ENCODE measurements at places on chromosomes 16 and 17. TPM values are rescaled to one million over a fixed set of nuclear protein-coding genes. Genes with fewer than 3 reads are reported as not detected.

SLC52A1 gene
- total RNA-seq, result not detected

SDF2 gene
- total RNA-seq, result 37.2 TPM

CACNA1H gene
- total RNA-seq, result 0.35 TPM

ZNF48 gene
- total RNA-seq, result 10.2 TPM

TBC1D3 gene
- not detected for total RNA-seq

DNA sequence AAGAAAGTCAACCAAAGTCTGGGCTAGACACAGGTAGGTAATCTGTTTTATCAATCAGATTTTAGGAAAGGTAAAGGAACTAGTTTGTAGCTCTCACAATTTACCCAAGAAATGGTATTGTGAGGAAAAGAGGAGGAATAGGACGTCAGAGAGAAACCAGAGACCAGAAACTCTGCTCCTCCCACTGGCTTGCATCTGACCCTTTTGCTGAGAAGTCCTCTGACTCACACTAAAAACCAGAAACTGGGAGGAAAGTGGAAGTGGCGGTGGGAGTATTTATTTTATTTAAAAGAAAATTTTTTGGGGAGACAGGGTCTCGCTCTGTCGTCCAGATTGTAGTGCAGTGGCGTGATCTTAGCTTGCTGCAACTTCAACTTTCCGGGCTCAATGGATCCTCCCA lies 38.0 kb upstream of the MNT start:
- H3K4me3 ChIP-seq, result no peak overlapping the region
- no peaks in the 10 kb centered on the region for H3K27me3 ChIP-seq
- H3K4me1 ChIP-seq, result no peaks in the 10 kb centered on the region
- peaks cover 33% of the 10 kb centered on the region for H3K36me3 ChIP-seq
- no peak for DNase-seq

DNA sequence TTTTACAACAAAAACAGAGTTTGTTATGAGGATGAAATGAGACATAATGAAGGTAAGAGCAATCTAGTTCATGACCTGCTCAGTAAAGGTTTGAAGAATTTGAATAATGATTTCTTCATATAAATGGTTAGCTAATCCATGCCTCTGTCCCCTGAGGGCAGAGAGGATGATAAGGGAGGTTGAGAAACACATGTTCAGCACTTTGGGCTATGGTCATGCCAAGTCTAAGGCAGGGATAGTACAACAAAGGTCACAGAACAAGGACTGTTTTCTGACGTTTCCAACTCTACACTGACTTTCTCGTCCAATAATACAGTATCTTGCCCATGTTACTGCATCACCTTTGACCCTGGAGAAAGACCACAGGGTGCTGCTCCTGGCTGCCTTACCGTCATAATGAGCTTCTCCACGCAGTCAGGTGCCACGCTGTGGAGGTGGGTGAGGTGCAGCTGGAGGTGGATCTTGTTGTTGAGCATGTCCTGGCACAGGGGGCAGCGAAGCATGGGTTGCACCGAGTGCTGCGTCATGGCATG lies 236.7 kb downstream of the ZFHX3 start:
- H3K36me3 ChIP-seq, result no peaks in the 10 kb centered on the region
- H3K4me1 ChIP-seq, result no peaks in the 10 kb centered on the region
- no peak overlapping the region for H3K4me3 ChIP-seq
- DNase-seq, result no peak
- H3K27ac ChIP-seq, result no peak overlapping the region

DNA sequence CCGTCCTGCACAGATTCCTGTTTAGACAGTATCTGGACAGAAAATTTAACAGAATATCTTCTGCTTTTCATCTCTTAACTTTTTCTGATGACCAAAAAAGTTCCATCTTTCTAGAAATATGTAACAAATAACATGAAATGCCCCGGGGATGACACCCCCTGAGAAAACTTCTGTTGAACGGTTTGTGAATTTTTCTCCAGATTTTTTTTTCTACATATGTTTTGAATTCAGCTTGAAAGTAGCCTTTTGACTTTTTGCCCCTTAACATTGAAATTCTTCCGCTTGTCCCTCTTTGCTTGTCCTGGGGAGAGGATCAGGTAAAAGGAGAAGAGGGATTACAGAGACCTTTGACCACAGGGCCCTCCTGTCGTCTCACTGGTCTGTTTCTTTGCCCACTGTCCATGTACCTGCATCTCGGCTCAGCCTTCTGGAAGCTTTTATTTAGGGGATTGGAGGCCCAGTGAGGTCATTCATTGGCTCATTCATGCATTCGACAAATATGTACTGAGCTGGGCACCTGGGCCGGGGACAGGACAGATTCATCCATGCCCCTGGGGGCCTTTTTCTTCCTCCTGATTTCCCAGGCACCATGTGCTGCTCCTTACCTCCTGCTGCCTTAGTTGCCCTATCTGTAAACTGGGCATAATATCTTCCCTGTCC lies 19.6 kb upstream of the CPNE2 start:
- peak overlapping the region; percentile 65 for H3K27ac ChIP-seq
- H3K36me3 ChIP-seq, result peaks cover 27% of the 10 kb centered on the region
- DNase-seq, result no peak
- H3K27me3 ChIP-seq, result no peaks in the 10 kb centered on the region
- H3K4me3 ChIP-seq, result no peak overlapping the region

- H3K27ac ChIP-seq, result peak overlapping the region; percentile 90
- H3K4me3 ChIP-seq, result peak overlapping the region; percentile 81
Measured at GRCh38 chr17:31309556-31309955, 4.3 kb downstream of the EVI2B start.

DNA sequence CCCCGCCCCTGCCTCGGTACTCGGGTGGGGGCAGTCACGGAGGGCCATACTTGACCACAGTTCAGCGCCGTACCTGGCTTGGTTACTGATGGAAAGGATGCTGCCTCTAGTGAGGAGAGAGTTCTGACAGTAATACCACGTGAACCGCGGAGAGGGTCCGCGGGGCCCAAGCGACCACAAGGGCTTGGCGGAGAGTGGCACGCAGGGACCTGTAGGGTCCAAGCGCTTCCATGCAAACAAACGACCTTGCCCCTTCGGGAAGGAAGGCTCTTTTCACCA lies 9.2 kb downstream of the KDM6B start:
- DNase-seq, result no peak
- peaks cover 56% of the 10 kb centered on the region for H3K4me1 ChIP-seq
- peaks cover 18% of the 10 kb centered on the region for H3K36me3 ChIP-seq
- H3K27ac ChIP-seq, result peak overlapping the region; percentile 98
- peak overlapping the region; percentile 97 for H3K4me3 ChIP-seq

DNA sequence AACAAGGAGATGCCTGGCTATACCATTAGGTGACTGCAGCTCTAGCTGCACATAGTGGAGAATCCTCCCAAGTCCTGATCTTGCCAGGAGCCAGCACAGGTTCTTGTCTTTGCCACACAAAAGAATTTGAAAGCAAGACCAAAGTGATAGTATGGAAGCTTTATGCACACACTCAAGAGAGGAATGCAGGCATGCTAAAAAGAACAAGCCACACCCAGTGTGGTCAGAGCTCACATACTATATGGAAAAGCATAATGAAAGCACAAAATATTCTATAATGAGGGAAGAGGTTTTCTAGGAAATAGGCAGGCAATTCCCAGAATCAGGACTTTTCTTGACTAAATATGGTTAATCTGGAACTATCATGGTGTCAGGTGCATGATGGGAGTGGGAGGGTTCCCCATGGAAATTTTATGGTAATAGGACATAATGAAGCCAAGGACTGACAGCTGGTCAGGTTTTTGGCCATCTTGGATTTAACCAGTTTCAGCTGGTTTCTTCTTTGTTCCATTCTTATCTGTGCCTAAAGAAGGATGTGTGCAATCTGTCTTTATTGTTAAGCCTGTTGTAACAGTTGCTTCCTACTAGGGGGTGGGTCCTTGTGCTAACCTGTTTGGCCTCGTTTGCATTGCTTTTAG lies 171.6 kb downstream of the ZNF18 start:
- H3K4me1 ChIP-seq, result no peaks in the 10 kb centered on the region
- no peaks in the 10 kb centered on the region for H3K27me3 ChIP-seq
- no peaks in the 10 kb centered on the region for H3K36me3 ChIP-seq
- H3K27ac ChIP-seq, result no peak overlapping the region
- no peak overlapping the region for H3K4me3 ChIP-seq

- no peak for DNase-seq
- no peak overlapping the region for H3K4me3 ChIP-seq
Measured at GRCh38 chr16:49359591-49359990, 14.0 kb upstream of the C16orf78 start.

DNA sequence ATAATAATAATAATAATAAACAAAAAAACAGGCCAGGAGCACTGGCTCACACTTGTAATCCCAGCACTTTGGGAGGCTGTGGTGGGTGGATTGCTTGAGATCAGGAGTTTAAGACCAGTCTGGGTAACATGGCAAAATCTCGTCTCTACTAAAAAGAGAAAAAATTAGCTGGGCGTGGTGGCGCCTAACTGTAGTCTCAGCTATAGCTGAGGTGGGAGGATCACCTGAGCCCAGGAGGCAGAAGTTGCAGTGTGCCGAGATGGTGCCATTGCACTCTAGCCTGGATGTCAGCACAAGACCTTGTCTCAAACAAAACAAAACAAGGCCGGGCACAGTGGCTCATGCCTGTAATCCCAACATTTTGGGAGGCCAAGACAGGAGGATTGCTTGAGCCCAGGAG lies 18.7 kb upstream of the ATP6V0C start:
- peaks cover 4% of the 10 kb centered on the region for H3K36me3 ChIP-seq
- H3K27me3 ChIP-seq, result no peaks in the 10 kb centered on the region
- DNase-seq, result no peak
- H3K27ac ChIP-seq, result no peak overlapping the region
- H3K4me3 ChIP-seq, result no peak overlapping the region
- H3K4me1 ChIP-seq, result no peaks in the 10 kb centered on the region

DNA sequence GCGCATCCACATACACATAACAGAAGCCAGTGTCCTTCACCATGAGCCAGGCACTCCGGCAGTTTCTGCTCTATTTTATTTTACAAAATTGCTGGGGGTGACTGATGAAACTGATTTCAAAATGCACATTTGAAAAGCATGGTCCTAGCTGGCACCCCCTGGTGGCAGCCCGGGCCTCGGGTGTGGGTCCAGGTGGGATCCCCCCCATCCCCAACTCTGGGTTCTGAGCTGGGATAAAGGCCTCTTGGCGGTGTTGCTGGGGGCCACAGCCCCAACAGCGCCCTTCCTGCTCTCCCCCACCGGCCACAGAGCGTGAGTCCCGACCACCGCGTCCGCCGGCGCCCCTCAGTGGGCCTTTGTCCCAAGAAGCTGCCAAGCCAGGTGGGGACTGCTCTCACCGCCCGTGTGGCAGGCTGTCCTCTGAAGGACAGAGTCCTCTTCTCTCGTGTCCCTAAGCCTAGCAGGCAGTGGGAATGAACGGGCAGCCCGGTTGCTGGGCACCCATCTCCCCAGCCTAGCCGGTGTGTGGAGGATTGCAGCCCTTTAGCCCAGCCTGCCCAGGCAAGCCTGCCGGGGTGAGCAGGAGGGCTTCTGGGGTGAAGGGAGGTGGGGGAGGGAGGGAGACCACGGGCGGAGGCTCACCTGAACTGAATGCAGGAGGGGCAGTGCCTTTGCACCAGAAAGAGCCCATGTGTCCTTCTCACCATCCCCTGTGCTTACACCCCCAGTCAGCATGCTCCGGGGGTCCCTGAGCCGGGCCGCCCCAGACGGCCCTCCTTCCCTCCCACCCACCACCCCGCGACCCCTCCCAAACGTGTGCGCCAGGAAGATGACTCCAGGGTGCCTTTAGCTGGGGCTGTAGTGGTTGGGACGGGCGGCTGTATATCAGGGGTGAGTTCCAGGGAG lies 898 bp downstream of the SNAI3 start:
- H3K27ac ChIP-seq, result no peak overlapping the region
- H3K27me3 ChIP-seq, result no peaks in the 10 kb centered on the region
- H3K36me3 ChIP-seq, result no peaks in the 10 kb centered on the region
- H3K4me3 ChIP-seq, result peak overlapping the region; percentile 76

DNA sequence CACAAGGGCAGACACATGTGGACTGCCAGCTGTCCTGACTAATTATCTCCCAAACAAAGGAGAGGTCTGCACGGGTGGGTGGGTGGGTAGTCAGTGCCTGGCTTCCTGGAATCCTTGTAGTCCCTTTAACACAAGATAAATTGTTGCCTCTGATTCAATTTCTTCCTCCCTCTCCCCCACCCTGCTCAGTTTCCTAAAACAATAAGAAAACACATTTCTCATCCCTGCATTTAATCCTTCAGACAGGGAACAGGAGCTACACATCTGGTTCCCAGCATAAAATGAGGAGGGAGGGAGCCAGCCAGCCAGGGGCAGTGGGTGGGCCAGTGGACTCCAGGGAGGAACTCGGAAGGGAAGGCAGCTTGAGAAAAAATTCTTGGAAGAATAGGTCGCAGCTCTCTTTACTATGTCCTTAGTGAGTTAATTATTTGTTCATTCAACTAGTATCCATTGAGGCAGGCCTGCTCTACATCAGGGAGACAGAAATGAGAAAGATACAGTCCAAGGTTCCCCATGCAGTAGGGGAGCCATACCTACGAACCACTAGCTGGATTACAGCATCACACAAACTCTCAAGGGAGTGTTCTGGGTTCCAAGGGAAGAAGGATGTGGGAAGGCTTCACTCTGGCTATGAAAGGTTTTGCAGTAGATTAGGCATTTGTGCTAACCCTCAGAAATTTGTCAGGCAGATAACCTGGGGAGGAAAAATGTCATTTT lies 58.3 kb downstream of the CCT6B start:
- H3K4me1 ChIP-seq, result no peaks in the 10 kb centered on the region
- no peak overlapping the region for H3K27ac ChIP-seq
- no peak for DNase-seq

- peak overlapping the region; percentile 63 for H3K4me3 ChIP-seq
- H3K27me3 ChIP-seq, result peaks cover 6% of the 10 kb centered on the region
- H3K27ac ChIP-seq, result peak overlapping the region; percentile 99
Measured at GRCh38 chr17:40287159-40287493, 553 bp upstream of the CDC6 start.

DNA sequence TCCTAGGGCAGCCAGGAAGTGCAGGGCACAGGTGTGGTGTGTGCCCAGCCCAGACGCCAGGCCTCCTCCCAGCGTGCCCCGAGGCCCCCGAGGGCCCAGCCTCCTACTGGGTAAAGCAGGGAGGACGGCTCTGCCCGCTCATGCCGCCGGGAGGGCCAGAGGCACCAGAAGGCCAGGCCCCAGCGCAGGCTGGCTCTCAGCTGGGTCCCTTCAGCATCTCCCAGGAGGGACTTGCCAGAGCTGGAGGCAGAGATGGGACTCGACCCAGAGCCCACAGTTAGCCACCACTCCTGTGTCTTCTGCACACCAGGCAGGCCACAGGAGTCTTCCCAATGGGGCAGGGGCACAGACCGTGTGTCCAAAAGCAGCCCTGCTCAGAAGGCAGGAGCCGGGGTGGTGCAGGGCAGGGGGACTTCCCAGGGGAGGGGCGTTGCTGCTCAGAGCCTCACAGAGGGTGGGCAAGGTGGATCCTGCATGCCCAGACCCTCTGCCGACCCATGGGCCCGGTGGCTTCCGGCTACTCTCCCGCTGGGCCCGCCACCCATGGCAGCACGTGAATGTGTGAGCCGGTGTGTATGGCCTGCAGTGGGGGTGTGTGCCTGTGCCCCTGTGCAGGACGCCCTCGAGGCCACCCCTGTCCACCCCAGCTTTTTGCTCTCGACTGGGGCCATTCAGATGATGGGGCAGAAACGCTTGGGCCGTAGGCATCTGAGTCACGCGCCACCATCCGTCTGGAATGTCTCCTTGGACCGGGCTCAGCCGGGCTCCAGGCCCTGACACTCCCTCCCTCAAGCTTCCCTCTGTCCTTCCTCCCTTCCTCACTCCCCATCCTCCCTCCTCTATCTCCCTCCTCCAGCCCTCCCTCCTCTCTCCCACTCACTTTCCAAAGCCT lies 5.7 kb upstream of the ZNF469 start:
- H3K4me1 ChIP-seq, result no peaks in the 10 kb centered on the region
- H3K4me3 ChIP-seq, result no peak overlapping the region
- peaks cover under 1% of the 10 kb centered on the region for H3K27me3 ChIP-seq
- no peaks in the 10 kb centered on the region for H3K36me3 ChIP-seq
- DNase-seq, result no peak
- no peak overlapping the region for H3K27ac ChIP-seq
